ENCODE measurements at places on chromosomes 11 and 22.

DNA sequence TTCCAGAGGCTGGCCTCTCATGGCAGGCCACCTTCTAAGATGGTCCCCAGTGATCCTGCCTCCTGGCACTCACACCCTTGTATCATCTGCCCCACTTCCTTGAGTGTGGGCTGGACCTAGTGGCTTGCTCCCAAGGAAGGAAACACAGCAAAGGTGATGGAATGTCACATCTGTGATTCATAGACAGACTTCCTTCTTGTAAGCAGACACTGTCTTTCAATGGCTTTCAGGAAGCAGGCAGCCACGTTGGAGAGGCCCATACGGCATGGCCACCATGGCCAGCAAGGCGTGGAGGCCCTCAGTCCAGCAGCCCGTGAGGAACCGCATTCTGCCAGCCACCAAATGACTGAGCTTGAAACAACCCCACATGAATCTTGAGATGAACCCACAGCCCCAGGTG is 11.3 kb downstream of the LMO1 start:
- H3K27ac ChIP-seq = no peak overlapping the region
- H3K4me3 ChIP-seq = no peak overlapping the region
- no peaks in the 10 kb centered on the region for H3K4me1 ChIP-seq
- no peak for DNase-seq
- H3K36me3 ChIP-seq = no peaks in the 10 kb centered on the region
- H3K27me3 ChIP-seq = no peaks in the 10 kb centered on the region

- H3K27ac ChIP-seq = no peak overlapping the region
- no peaks in the 10 kb centered on the region for H3K27me3 ChIP-seq
- H3K4me1 ChIP-seq = peaks cover 57% of the 10 kb centered on the region
- no peak for DNase-seq
- H3K4me3 ChIP-seq = no peak overlapping the region
Measured at GRCh38 chr11:117146521-117146920, 2.4 kb downstream of the PAFAH1B2 start.

DNA sequence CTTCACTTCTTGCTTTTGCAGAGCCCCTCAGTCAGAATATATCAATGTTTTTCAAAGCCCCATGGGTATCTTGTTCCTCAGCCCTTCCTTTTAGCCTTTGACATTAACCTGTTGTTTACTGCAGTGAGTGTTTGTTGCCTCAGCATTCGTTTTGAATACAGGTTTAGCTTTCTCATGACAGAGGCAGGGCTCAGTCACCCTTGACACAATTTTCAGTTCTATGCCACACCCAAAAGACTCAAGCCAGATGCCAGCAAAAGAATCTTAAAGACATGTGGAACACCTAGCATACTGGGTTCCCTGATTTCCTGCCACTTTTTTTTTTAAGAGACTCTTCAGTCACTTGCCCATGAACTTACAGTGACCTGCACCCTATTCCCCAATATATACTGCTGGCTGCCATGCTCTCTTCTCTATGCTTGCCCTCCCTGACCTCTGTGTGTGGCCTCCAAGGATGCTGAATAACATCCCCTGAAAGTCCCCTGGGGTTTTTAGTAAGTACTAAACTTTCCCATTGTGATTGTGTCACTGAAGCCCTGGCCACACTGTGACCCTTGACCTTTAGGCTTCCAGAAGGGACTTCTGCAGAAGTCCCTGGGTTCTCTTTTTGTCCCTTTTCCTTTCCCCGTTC is 1225.5 kb downstream of the TBC1D22A start:
- no peak overlapping the region for H3K4me3 ChIP-seq
- H3K36me3 ChIP-seq = no peaks in the 10 kb centered on the region
- H3K4me1 ChIP-seq = no peaks in the 10 kb centered on the region
- DNase-seq = no peak

DNA sequence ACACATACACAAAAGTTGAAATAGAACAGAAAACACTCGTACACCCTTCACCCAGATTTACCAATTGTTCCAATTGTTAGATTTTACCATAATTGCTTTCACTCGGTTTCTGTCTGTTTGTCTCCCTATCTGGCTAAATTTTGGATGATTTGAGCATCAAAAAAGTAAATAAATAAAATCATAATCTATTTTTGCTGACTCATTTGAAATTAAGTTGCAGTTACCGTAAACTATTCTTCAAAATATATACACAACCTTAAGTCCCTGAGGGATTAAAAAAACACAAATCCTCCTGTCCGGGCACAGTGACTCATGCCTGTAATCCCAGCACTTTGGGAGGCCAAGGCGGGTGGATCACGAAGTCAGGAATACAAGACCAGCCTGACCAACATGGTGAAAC is 81.3 kb upstream of the SYT9 start:
- no peak overlapping the region for H3K4me3 ChIP-seq
- H3K27ac ChIP-seq = no peak overlapping the region
- no peaks in the 10 kb centered on the region for H3K27me3 ChIP-seq

Measured in body of pancreas (tissue), 4 donors.